ENCODE measurements at places on chromosomes 4 and X. TPM values are rescaled to one million over a fixed set of nuclear protein-coding genes. Genes with fewer than 3 reads are reported as not detected.

Gene RIPPLY1
- not detected for total RNA-seq

Gene CHIC1
- total RNA-seq = 6.5 TPM

Gene OPHN1
- 7.4 TPM for total RNA-seq

Gene NSUN7
- total RNA-seq = not detected

Gene CENPVL1
- total RNA-seq = not detected

Gene F8A2
- total RNA-seq = not detected

Gene C4orf50
- not detected for total RNA-seq

Gene TEX13B
- not detected for total RNA-seq

Gene WDR17
- 1.1 TPM for total RNA-seq

Gene SOD3
- 0.07 TPM for total RNA-seq

Gene GPM6B
- total RNA-seq = 0.43 TPM

Gene VCX3B
- total RNA-seq = 3.8 TPM

Gene TBC1D1
- 129 TPM for total RNA-seq

Gene OTOP1
- not detected for total RNA-seq
